Calu3 (cell line): ENCODE measurements at places on chromosomes 12 and 14. TPM values are rescaled to one million over a fixed set of nuclear protein-coding genes. Genes with fewer than 3 reads are reported as not detected.

DNA sequence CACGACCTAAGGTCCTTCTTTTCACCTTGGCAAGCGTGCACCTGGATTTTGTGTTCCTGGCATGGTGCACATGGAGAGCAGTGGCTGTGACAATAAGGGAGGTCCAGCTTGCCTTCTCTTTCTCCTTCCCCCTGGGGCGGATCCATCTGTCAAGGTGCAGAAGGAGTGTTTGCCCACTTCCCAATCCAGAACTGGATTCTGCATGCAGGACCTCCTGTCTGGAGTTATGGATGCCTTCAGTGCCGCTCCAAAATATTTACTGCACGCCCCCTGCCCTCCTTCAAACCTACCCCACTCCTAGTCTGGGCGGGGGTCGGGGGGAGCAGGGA lies 192.7 kb downstream of the DPF3 start:
- DNase-seq = no peak

- DNase-seq = no peak
Measured at GRCh38 chr14:77615361-77616132, 890 bp downstream of the SPTLC2 start.

- DNase-seq = no peak
Measured at GRCh38 chr12:80861641-80862378, 75.9 kb downstream of the LIN7A start.

- DNase-seq = no peak
Measured at GRCh38 chr14:77580964-77581505, 35.4 kb downstream of the SPTLC2 start.

GRCh38 chr12:106955377-106956047 lies at the start of gene TMEM263:
Gene TMEM263, plus strand, starts transcription at chr12:106955907. Its CDS starts 11,210 bp downstream, at chr12:106967117.
- peak; percentile 96 for DNase-seq

GRCh38 chr12:105955976-105956375 lies 182.8 kb downstream of the NUAK1 start:
- DNase-seq = no peak

GRCh38 chr14:105080161-105080560 lies 14.9 kb upstream of the GPR132 start:
- DNase-seq = no peak

GRCh38 chr12:5716201-5716600 lies 228.9 kb downstream of the ANO2 start:
- no peak for DNase-seq

DNA sequence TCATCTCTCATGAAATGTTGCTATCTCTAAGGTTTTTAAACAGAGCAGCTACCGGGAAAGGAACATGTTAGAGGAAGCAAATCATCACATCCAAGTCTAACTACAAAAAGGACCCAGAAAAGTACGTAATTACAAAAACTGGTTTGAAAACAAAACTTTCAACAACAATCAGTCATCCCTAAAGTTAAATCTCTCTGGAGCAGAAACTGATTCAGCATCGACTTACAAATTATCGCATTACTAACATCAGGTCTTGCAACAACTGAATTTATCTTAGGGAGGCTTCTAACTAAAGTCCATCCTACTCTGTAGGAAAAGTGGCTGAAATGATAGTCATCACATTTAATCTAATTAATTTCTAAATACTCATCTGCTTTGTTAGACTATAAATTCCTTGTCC lies 137.0 kb downstream of the MED13L start:
- no peak for DNase-seq

DNA sequence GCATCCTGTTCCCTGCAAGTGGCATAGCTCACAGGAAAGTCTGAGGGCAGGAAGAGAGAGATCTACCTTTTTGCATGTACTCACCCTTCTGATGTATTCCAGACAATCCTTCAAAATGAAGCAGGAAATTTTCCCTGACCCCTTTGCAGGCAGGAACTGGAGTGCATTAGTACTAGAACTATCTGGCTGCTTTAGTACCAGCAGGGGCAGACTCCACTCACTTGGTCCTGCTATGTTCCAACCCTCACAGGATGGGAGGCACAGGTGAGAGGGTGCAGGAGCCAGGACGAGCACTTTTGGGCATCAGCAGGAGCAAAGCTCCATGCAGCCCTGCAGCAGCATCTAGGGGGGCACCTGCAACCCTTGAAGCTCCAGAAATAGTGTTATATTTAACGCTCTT lies 116.3 kb upstream of the IGF1 start:
- DNase-seq = no peak

GRCh38 chr14:51691176-51691575 lies 39.5 kb downstream of the FRMD6 start:
- no peak for DNase-seq

GRCh38 chr14:91727121-91727520 lies 4.8 kb downstream of the CATSPERB start:
- DNase-seq = no peak

- no peak for DNase-seq
Measured at GRCh38 chr14:99910337-99911309, 117.4 kb downstream of the EML1 start.

The DLGAP5 gene
- 48.7 and 54.3 TPM in 2 replicates for total RNA-seq

The PTPRQ gene
- not detected in 2 replicates for total RNA-seq

The LRP1 gene
- 12.4 and 16.6 TPM in 2 replicates for total RNA-seq

The TRPV4 gene
- total RNA-seq = 13.0 and 25.3 TPM in 2 replicates

The INSM2 gene
- not detected in 2 replicates for total RNA-seq

The TRIAP1 gene
- 29.4 and 34.4 TPM in 2 replicates for total RNA-seq

The AQP6 gene
- total RNA-seq = 0.86 and 0.94 TPM in 2 replicates

The KRT74 gene
- not detected in 2 replicates for total RNA-seq

The MLH3 gene
- 24.7 and 25.0 TPM in 2 replicates for total RNA-seq

The PPP2R5C gene
- total RNA-seq = 108 and 120 TPM in 2 replicates

The DAD1 gene
- total RNA-seq = 196 and 197 TPM in 2 replicates

The FOXN4 gene
- total RNA-seq = not detected in 2 replicates
